Sigmoid colon (tissue), 7 donors: ENCODE measurements at places on chromosomes 3 and 15. TPM values are rescaled to one million over a fixed set of nuclear protein-coding genes. Genes with fewer than 3 reads are reported as not detected.

Gene MAP1A
- 31.5 TPM for total RNA-seq

Gene KLHL40
- total RNA-seq = not detected

Gene THPO
- not detected for total RNA-seq

Gene CSPG5
- total RNA-seq = 1.4 TPM

Gene MUC20
- total RNA-seq = 2.9 TPM

Gene CLDN1
- total RNA-seq = 0.49 TPM

Gene PRSS50
- 1.1 TPM for total RNA-seq

Gene FBXW12
- total RNA-seq = not detected

Gene SACM1L
- total RNA-seq = 38.7 TPM

Gene IL17RD
- total RNA-seq = 18.9 TPM

Gene IL5RA
- total RNA-seq = 0.14 TPM

Gene ACTC1
- total RNA-seq = 0.36 TPM

Gene HIGD2B
- total RNA-seq = not detected

Gene TEX55
- not detected for total RNA-seq

Gene CCDC191
- 5.5 TPM for total RNA-seq

Gene KLHL6
- total RNA-seq = 0.82 TPM

Gene PYGO1
- 20.7 TPM for total RNA-seq

Gene SLC12A1
- not detected for total RNA-seq

Gene IMPG2
- total RNA-seq = 1.4 TPM

Gene SEMA6D
- 5.6 TPM for total RNA-seq

Gene PP2D1
- total RNA-seq = not detected

Gene IQCH
- 1.2 TPM for total RNA-seq

Gene CACNA2D3
- total RNA-seq = 4.9 TPM

Gene SIDT1
- 1.9 TPM for total RNA-seq

Gene ADGRG7
- total RNA-seq = not detected

Gene SAMMSON
- 0.82 TPM for total RNA-seq

Gene GOLGA8T
- total RNA-seq = 0.49 TPM

Gene GP5
- total RNA-seq = not detected

Gene LTF
- not detected for total RNA-seq

Gene TJP1
- 134 TPM for total RNA-seq

Gene C3orf70
- total RNA-seq = 39.9 TPM

Gene DOCK3
- total RNA-seq = 3.9 TPM

Gene PAK6
- total RNA-seq = 1.1 TPM

Gene TRH
- not detected for total RNA-seq

Gene RBP2
- not detected for total RNA-seq

Gene C2CD4A
- not detected for total RNA-seq

Gene PSMA4
- total RNA-seq = 166 TPM

Gene CYP1A1
- total RNA-seq = not detected

Gene TIGIT
- 0.33 TPM for total RNA-seq

Gene ZNF80
- not detected for total RNA-seq

Gene CHL1
- total RNA-seq = 86.7 TPM

Gene HDC
- 1.2 TPM for total RNA-seq

Gene CLDN18
- total RNA-seq = not detected
